ENCODE measurements at places on chromosomes 2 and 18.

DNA sequence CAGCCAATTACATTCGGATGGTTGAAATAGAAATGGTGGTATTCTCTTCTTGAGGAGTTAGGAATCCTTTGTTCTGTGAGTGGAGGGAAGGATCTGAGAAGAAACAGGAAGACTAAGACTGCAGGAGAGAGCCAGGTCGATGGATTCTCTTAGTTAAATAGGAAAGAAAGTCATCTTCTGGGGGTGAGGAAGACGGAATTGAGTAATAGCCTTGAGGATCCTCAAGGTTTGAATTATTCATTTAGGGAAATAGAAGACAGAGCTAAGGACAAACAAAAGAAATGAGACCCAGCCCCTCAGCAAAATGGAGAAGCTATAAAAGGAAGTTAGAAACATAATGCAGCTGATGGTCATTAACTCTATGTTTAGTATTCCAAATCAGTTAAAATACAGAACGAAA lies 1.8 kb downstream of the LAPTM4A start:
- peak; percentile 7 for DNase-seq

GRCh38 chr18:11177382-11177781 lies 28.0 kb upstream of the PIEZO2 start:
- DNase-seq, result no peak

DNA sequence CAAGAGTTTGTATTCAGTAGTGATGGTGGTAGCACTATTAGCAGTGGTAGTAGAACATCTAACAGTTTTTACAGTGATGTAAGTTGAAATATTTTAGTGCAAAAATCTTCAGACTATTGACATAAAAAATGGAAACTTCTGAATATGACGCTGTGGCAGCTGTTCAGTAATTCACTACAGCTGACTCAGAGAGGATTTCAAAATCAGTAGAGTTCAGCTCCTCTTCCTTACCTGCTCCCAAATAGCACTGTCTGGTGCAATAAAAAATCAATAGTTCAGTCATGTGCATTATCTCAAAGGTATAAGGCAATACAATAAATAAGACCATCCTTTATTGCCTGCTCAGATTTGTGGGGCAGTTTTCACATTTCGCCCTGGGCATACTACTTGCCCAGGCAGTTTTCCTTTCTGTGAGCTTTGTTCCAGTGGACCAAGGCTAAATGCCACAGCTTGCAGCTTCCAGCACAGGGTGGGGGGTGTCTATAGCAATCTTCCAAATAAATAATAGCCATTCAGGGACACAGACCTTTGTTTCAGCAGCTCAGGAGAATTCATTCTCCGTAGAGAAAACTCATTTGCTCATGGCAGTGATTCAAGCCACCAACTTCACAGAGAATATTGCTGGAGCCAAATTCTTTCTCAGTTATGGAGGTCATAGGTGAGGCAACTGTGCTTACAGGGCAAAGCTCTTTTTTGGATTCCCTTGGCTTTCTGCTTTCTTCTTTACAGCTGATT lies 33.9 kb upstream of the GORASP2 start:
- no peak for DNase-seq

- no peak for DNase-seq
Observed at GRCh38 chr2:64574871-64575270, 50.7 kb downstream of the AFTPH start.

DNA sequence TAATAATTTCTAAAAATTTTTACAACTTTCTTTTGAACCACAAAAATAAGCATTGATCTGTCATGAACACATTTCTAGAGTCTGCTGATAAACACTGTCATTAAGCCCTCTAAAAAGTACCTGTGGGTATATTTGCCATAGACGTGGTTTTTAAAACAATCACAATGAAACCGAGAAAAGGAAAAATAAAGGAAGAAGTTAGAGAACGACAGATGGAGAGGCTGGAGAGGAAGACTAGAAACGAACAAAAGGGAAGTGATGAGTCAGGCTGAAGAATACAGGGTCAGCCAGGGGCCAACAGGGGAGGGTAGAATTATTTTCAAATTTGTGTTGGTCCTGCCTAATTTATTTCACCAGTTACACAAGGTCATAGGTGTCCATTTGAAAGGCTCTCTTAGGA lies 62.0 kb downstream of the MYL12B start:
- no peak for DNase-seq

- no peak for DNase-seq
Observed at GRCh38 chr2:75666911-75667310, 20.3 kb downstream of the MRPL19 start.

DNA sequence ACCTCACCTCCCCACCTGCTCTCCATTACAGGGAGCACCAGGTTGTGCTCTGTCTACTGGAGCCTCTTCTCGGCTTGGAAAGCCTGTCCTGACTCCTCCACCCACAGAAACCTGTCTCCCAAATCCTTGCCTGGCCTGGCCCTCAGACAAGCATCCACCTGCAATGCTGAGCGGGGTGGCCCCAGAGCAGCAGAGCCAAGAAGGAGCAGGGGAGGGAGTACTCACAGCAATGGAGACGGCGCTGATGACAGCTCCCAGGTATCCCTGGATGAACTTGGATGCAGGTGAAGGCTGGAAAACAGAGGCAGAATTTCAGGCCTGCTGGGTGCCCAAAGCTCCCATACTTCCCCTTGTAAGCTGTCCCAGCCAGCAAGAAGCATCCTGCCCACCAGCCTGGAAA lies 72.8 kb downstream of the SFXN5 start:
- no peak for DNase-seq

GRCh38 chr2:207892716-207893402 lies 123.2 kb upstream of the FZD5 start:
- no peak for DNase-seq
